Esophagus muscularis mucosa (tissue), 4 donors: ENCODE measurements at places on chromosomes 11 and 22. TPM values are rescaled to one million over a fixed set of nuclear protein-coding genes. Genes with fewer than 3 reads are reported as not detected.

NLRP14 gene
- not detected for total RNA-seq

MUC15 gene
- 1.1 TPM for total RNA-seq

DNAJB7 gene
- total RNA-seq: not detected

DNA sequence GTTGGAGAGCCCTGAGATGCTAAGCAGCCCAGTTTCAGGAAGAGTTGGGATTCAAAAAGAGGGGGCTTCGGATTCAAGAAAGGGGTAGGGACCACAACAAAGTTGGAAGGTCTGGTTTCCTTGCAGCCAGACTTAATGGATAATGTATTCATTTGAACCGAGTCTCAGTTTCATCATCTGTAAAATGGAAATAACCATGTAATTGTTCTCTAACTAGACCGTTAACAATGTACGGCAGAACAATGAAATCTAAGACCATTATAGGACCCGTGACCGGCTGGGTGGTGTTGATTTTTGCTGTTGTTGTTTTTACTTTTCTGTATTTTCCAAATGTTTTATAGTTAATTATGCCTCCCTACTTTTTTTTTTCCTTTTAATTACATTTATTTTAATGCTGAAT is 6.4 kb upstream of the MRPL48 start:
- DNase-seq: no peak

DNA sequence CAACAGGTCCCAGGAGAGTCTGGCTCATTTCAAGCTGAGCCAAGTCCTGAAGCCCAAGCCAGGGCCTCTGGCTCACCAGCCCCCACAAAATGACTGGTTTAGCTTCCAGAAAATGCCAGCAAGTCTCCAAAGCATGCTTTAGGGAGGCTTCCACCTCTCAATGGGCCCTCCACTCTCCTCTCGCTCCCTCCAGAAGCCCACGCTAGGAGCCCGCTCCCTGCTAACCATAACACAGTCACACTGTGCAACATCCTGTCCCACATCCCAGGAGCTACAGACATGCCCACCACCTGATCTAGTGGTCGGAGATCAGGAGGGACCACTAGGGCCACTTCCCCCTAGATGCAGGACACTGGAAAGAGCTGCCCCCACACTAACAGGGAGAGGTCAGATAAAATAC is 6.9 kb downstream of the SULT4A1 start:
- DNase-seq: no peak

DNA sequence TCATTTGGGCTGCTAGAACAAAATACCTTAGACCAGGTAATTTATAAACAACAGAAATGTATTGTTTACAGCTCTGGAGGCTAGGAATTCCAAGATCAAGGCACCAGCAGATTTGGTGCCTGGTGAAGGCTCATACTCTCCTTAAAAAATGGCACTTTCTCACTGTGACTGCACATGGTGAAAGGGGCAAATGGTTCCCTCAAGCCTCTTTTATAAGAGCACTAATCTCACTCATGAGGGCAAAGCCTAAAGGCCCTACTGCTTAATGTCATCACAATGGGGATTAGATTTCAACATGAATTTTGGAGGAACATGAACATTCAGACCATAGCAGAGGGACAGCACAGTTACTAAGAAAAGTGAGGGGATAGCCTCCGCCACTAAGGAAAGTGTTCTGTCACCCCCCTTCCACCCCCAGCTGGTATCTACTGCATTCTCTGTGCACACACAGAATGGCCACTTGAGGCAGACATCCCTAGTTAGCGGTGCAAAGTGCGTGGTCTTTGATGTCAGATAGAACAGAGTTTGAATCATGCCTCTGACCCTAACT is 47.2 kb upstream of the CEP295 start:
- DNase-seq: no peak

- DNase-seq: no peak
Measured at GRCh38 chr11:119055901-119056300, 1.1 kb downstream of the HYOU1 start.

- no peak for DNase-seq
Measured at GRCh38 chr22:47618180-47619010, 855.9 kb downstream of the TBC1D22A start.

DNA sequence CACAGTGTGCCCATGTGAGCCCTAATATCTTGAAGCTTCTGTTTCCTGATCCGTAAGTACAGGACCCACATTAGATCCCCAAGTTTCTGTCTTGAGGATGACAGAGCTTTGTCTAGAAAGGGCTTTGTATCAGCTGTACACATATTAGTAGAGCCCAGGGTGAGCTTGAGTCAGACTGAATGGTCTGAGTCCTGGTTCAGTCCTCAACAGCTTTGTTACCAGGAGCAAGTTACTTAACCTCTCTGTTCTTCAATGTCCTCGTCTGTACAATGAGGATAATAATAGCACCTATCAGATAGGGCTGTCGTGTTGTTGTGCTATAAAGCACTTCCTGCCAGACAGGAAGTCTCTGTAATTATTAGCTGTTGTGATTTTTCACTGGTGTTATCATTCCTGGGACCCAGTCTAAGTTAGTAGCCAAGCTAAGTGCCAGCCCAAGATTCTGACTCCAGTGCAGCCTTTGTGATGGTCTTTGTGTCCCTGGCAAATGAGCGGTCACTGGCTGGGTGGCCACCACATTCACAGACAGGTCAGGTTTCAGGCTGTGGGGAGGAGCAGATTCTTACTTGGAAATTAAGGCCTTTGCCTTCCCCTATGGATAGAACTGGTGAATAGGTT is 6.8 kb downstream of the TOM1 start:
- no peak for DNase-seq

DNA sequence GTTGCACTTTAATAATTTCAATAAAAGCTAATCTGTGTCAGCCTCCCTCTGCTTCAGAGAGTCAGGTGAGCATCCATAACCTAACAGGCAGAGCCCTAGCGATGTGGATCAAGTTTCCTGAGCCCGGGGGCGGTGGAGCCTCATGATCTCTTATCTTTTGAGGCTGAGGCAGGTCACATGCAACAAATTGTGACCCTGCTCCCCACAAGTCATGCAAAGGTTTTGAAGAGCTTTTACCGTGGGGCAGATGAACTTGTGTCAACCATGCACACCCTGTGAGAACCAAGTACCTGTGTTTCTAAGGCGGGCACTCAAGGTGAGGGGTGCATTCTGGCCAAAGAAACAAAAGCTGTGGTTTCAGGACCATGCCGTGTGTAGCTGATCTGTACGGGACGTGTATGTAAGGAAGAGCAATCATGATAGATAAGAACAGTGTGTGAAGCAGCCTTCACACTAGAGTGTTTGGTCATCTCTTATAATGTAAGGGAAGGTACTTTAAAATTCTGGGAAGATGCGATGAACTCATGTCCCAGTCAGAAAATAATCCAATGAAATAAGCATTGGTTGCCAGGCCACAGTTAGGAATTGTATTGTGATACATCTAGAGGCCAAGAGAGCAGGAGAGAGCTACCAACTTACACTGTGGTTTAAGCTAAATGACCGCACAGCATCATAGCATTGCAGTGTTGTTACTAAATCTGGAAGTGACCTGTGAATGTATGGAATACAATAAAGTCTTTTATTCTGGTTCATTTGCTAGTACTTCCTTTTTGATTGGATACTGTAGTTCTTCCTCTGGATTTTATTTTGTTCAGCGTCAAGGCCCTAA is 49.8 kb downstream of the DKK3 start:
- no peak for DNase-seq

GRCh38 chr22:42807185-42807584 is 49.9 kb downstream of the ARFGAP3 start:
- no peak for DNase-seq

DNA sequence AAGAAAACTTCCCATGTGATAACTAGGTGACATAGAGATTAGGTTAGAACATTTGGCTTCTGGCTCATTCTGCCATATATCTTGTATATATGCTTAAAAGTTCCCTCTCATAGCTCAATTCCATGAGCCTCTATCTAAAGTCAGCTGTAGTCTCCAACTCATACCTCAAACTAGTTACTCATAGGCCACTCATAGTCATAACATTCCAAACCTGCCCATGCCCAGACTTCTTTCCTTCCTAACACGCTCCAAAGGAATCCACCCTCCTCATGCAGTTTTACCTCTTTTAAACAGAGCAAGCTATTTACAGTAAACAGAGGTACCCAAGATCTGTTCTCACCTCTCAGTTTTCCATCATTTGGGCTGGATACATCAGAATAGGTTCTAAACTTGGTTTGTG is 39.4 kb downstream of the GLYATL2 start:
- no peak for DNase-seq

GRCh38 chr11:68649851-68650555 is 34.3 kb upstream of the GAL start:
- DNase-seq: no peak

- DNase-seq: no peak
Measured at GRCh38 chr11:93984196-93984567, 37.0 kb upstream of the HEPHL1 start.
